ENCODE measurements at places on chromosomes 16 and 17.

- DNase-seq, result no peak
These were observed 28.4 kb downstream of the MYH3 start for GRCh38 chr17:10628756-10629155.

- DNase-seq, result no peak
These were observed 194.6 kb upstream of the SDK2 start for GRCh38 chr17:73838815-73839214.

GRCh38 chr17:18093616-18094408 is 6.1 kb downstream of the DRG2 start:
- no peak for DNase-seq

DNA sequence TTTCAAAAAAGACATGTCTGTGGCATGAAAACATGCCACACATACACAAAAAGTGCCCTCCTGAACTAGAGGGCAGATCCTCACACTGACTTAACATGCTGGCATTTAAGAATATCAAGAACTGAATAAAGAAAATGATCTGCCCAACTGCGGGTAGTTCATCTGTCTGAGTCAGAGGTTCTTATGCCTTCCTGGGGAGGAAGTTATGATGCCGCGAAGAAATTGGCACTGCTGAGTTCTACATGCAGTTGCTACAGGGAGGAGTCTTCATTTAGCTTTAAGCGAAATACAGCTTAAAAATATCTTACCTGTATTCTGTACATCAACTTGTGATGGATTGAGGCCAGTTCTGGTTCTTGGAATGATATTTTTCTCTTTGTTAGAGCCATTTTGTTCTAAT is 6.3 kb downstream of the ALDH3A2 start:
- no peak for DNase-seq

DNA sequence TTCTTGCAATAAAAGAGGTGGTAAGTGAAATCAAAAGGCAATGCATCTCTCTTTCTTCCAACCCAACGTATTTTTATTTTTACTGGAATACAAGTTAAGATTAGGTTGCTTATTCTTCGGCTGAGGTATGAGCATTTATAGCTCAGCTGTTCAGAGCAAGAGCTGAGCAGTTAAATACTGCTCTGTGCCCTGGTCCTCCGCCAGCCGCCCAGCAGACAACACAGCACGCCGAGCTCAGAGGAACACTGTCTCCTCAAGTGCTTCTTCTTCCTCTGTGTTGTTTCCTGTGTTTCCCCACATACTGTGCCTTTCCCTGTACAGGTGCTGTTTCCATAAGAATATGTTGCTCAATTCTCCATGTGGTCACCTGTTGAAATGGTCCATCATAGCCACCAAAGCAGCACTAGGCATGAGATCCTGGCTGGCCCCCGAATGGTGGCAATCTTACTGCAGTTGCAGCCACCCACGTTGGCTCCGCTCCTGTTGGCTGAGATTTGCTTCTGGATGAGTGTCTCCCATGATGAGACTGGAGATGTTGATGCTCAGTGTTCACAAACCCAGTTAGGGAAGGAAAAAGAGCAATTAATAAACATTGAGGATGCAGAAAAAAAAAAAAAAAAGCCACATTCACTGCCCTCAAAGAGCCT is 515.3 kb downstream of the GRIN2A start:
- no peak for DNase-seq

DNA sequence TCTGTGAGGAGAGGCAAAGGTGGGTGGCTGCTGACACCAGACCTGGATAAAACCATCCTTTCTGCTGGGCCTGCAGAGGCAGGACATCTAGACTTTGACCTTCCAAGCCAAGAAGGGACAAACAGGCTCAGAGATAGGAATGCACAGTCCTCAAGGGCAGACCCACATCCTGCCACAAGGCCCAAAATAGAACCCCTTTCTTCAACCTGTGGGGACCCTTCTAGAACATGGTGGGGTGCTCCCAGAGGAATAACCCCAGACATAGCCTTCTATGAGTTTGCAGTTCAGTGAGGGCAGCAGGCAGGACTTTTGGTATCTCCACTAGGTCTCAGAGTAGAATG is 3.8 kb upstream of the CBFB start:
- DNase-seq, result no peak

All from NCI-H187 treated with DMSO at 0.1 percent for 48 hours (cell line).